ENCODE measurements at places on chromosomes 1 and 21.

DNA sequence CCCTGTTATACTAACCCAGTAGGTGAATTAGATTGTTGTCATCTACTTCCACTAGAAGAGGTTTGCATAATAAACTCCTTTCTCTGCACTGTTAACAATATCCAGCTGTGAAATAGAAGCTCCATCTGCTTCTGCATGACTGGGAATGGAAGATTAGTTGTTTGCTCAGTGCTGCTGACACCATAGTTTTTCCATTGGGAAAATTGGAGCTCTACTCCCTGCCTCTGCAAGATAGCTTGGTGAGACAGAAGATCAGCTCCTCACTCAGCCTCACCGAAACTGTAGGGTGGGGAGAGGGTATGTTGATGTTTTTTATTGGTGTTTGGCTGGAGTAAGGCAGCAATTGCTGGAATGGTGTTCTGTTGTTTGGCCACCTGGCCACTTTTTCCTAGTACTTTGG is 331.6 kb upstream of the ADAMTS5 start:
- no peaks in the 10 kb centered on the region for H3K27me3 ChIP-seq
- no peak for DNase-seq

DNA sequence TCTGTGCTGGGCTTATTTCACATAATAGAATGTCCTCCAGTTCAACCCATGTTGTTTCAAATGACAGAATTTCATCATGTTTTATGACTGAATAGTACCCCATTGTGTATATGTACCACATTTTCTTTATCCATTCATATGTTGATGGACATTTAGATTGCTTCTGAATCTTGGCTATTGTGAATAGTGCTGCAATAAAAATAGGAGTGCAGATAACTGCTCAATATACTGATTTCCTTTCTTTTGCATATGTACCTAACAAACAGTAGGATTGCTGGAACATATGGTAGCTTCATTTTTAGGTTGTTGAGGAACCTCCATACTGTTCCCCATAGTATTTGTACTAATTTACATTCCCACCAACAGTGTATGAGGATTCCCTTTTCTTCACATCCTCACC is 491.1 kb downstream of the BRINP3 start:
- H3K27me3 ChIP-seq, result no peaks in the 10 kb centered on the region
- no peak for DNase-seq
- H3K27ac ChIP-seq, result no peak overlapping the region
- no peaks in the 10 kb centered on the region for H3K4me1 ChIP-seq
- no peaks in the 10 kb centered on the region for H3K36me3 ChIP-seq

GRCh38 chr1:18440385-18441226 is 40.1 kb upstream of the KLHDC7A start:
- no peaks in the 10 kb centered on the region for H3K36me3 ChIP-seq
- no peak for DNase-seq
- H3K27me3 ChIP-seq, result peaks cover 4% of the 10 kb centered on the region
- no peak overlapping the region for H3K27ac ChIP-seq
- no peaks in the 10 kb centered on the region for H3K4me1 ChIP-seq

- peak overlapping the region; percentile 93 for H3K27ac ChIP-seq
- peaks cover 69% of the 10 kb centered on the region for H3K4me1 ChIP-seq
- H3K36me3 ChIP-seq, result no peaks in the 10 kb centered on the region
- peaks cover 7% of the 10 kb centered on the region for H3K27me3 ChIP-seq
Measured at GRCh38 chr1:51518586-51519047, 449 bp downstream of the EPS15 start.

- H3K27me3 ChIP-seq, result peaks cover 4% of the 10 kb centered on the region
- no peak overlapping the region for H3K4me3 ChIP-seq
- H3K27ac ChIP-seq, result no peak overlapping the region
- no peak for DNase-seq
- H3K4me1 ChIP-seq, result no peaks in the 10 kb centered on the region
- H3K36me3 ChIP-seq, result peaks cover 4% of the 10 kb centered on the region
Measured at GRCh38 chr1:159869173-159869572, 6.7 kb upstream of the VSIG8 start.

DNA sequence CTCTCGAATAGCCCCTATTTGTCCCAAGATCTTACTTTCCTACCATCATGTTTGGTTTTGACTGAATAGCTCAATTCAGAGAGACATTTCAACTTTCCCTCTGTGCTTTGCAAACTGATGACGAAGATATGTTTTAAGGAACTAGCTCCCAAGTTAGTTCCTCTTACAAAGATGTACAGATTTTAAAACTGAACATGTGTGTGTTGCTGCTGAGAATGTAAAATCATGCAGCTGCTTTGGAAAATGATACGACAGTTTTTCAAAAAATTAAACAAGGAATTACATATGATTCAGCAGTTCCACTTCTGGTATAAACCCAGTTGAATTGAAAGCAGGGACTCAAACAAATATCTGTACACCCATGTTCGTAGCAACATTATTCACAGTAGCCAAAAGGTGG is 33.6 kb downstream of the KIF26B start:
- no peaks in the 10 kb centered on the region for H3K36me3 ChIP-seq
- H3K4me3 ChIP-seq, result no peak overlapping the region
- no peaks in the 10 kb centered on the region for H3K4me1 ChIP-seq
- no peak overlapping the region for H3K27ac ChIP-seq
- DNase-seq, result no peak

GRCh38 chr1:113998361-113998760 is 19.1 kb downstream of the OLFML3 start:
- H3K4me1 ChIP-seq, result no peaks in the 10 kb centered on the region
- peaks cover 16% of the 10 kb centered on the region for H3K36me3 ChIP-seq
- peaks cover 7% of the 10 kb centered on the region for H3K27me3 ChIP-seq
- no peak for DNase-seq
- H3K4me3 ChIP-seq, result no peak overlapping the region

All from immature natural killer cell (primary cell).